Smooth muscle cell of the umbilical artery (primary cell): ENCODE measurements at places on chromosomes 16 and 17. TPM values are rescaled to one million over a fixed set of nuclear protein-coding genes. Genes with fewer than 3 reads are reported as not detected.

Gene C17orf78
- not detected in 2 replicates for total RNA-seq

Gene TOX3
- not detected in 2 replicates for total RNA-seq

Gene PRM3
- not detected in 2 replicates for total RNA-seq

Gene KRTAP2-1
- total RNA-seq, result not detected in 2 replicates

Gene LGALS9B
- total RNA-seq, result not detected in 2 replicates

Gene CHP2
- total RNA-seq, result not detected in 2 replicates

Gene FGF11
- 5.3 and 7.2 TPM in 2 replicates for total RNA-seq

Gene SP6
- 0.09 and 0.30 TPM in 2 replicates for total RNA-seq

Gene DHRS7C
- not detected in 2 replicates for total RNA-seq

Gene NPIPA8
- total RNA-seq, result 18.5 TPM in 1 of 2 replicates, not detected in the other

Gene DNASE1L2
- 1.2 and 1.3 TPM in 2 replicates for total RNA-seq

Gene ALOX12
- total RNA-seq, result not detected in 2 replicates

Gene HAP1
- total RNA-seq, result 0.18 TPM in 1 of 2 replicates, not detected in the other

Gene PRMT7
- 36.5 and 57.1 TPM in 2 replicates for total RNA-seq

Gene SLC47A1
- 0.97 TPM in 1 of 2 replicates, not detected in the other for total RNA-seq

Gene SDR42E1
- under 0.01 and 0.18 TPM in 2 replicates for total RNA-seq

Gene CHD9NB
- 1.5 and 2.2 TPM in 2 replicates for total RNA-seq

Gene TPSD1
- not detected in 2 replicates for total RNA-seq

Gene CHRNE
- 0.23 and 0.30 TPM in 2 replicates for total RNA-seq

Gene EVI2B
- not detected in 2 replicates for total RNA-seq

Gene WSCD1
- 0.05 and 0.30 TPM in 2 replicates for total RNA-seq

Gene CDC42EP4
- 27.0 and 54.2 TPM in 2 replicates for total RNA-seq

Gene CTRB2
- total RNA-seq, result not detected in 2 replicates

Gene RCVRN
- not detected in 2 replicates for total RNA-seq

Gene CCDC154
- total RNA-seq, result 0.30 and 0.32 TPM in 2 replicates

Gene ZG16B
- not detected in 2 replicates for total RNA-seq

Gene C17orf50
- total RNA-seq, result not detected in 2 replicates

Gene MARCHF10
- not detected in 2 replicates for total RNA-seq

Gene PLA2G10
- total RNA-seq, result not detected in 2 replicates

Gene DNAH9
- not detected in 2 replicates for total RNA-seq

Gene CBFA2T3
- total RNA-seq, result not detected in 2 replicates

Gene PRSS36
- total RNA-seq, result 0.30 TPM in 1 of 2 replicates, not detected in the other

Gene TBC1D3E
- total RNA-seq, result 0.59 TPM in 1 of 2 replicates, not detected in the other

Gene PIPOX
- 1.5 and 1.7 TPM in 2 replicates for total RNA-seq

Gene TRPV3
- total RNA-seq, result 0.65 and 1.2 TPM in 2 replicates

Gene ABCC12
- total RNA-seq, result not detected in 2 replicates

Gene EVI2A
- total RNA-seq, result 0.09 and 0.59 TPM in 2 replicates

Gene CCL2
- 149 and 224 TPM in 2 replicates for total RNA-seq

Gene ADAM11
- 0.30 and 0.69 TPM in 2 replicates for total RNA-seq

Gene FBXW10
- total RNA-seq, result under 0.01 and 0.05 TPM in 2 replicates

Gene PLK1
- total RNA-seq, result 3.3 and 13.5 TPM in 2 replicates

Gene ARL5C
- total RNA-seq, result not detected in 2 replicates
